Stimulated activated CD8-positive, alpha-beta memory T cell treated with anti-CD3 and anti-CD28 coated beads, Interleukin-7, amount 100 ng/mL, for 4 hours (primary cell): ENCODE measurements at places on chromosomes 7 and 10.
A peak's percentile ranks its signal among the peaks of the same experiment; 100 is the strongest.

DNA sequence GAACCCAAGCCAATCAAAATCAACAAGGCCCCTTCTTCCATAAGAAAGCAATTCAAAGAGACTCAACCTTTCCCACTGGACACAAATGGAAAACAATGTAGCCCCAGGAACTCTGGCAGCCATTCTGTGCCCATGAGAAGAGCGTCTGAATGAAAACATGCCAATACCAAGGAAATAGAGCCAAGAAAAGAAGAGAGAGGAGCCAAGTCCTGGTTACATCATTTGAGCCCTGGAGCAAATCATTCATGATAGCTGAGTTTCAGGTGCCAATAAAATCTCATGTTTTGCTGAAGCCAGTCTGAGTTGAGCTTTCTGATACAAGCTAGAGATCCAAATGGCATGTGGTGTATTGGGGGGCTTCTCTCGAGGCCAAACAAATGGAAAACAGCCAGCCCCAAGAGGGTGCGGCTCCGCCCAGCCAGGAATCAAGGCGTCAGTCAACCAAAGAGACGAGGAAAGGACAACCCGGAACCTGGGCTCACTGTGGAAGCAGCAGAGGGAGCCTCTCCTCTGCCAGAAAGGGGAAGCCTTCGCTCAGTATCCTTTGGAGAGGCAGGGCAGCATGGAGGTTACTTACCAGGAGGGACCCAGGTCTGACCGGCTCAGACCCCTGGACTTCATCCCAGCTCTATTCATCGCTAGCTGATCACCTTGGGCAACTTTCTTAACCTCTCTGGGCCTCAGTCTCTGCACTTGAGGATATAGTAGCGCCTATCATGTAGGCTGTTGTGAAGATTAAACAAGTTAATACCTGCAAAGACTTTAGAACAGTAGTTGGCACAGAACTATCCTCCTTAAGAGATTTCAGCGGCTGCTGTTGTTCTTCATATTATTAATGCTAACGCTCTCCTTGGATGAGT lies 61.8 kb downstream of the OAT start:
- no peak for DNase-seq

GRCh38 chr7:80563561-80564327 lies 51.9 kb upstream of the GNAT3 start:
- no peak for DNase-seq

DNA sequence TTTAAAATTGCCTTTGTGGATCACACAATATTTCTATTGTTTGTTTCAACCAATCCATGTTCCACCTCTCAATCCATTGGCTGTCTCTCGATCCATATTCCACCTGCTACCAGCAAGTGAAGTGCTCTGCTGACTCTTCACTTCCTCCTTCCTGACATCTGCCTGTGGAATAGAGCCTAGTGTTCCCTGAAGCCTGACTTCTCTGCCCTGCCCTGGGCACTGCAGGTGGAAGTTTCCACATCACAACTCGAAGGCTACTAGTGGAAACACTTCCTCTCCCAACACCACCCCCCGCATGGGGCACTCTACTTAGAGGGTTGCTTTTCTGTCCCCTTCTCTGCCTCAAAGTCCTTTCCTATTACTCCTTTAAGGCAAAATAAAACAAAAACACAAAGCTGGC lies 563.8 kb upstream of the IGFBP3 start:
- DNase-seq = no peak

GRCh38 chr10:92130622-92131274 lies 160.1 kb downstream of the CPEB3 start:
- no peak for DNase-seq

- no peak for DNase-seq
Observed at GRCh38 chr10:75102830-75103673, 8.4 kb upstream of the SAMD8 start.

- no peak for DNase-seq
Observed at GRCh38 chr7:36661135-36661840, 63.0 kb downstream of the AOAH start.

DNA sequence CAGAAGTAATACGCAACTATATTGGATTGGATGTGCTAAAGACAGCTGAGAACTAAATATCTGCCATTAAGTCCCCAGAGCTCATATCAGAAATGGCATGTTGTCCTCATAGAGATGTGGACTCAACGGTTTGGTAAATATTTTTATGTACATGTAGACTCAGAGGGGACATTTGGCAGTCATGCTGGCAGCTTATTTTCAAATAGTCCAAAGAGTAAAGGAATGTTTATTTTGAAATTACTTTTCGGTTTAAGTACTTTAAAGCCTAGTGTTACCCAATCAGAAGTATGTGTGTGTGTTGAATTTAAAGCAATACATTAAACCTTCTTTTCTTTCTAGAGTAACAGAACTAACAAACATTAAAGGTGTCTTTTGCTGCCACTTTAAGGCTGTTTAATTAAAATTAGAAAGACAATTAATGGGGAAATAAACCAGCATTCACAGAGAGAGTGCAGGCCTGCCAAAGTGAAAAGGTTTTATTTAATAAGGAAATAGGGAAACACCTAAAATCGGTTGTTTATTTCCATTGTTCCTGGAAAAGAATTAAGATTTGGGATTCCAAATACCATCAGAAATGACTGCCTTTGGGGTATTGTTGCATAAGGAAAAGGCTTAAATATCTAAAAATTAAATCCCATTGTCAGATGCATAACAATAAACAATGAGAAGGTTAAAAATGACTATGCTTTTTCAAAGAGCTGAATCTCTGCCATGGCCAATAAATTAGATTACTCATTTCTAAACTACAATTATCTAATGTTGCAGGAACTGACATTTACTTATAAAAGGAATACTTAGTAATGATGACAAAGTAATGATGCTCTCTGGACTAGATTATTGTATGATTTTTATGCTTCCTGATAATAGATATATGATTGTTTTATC lies 113.4 kb upstream of the AHR start:
- DNase-seq = no peak

DNA sequence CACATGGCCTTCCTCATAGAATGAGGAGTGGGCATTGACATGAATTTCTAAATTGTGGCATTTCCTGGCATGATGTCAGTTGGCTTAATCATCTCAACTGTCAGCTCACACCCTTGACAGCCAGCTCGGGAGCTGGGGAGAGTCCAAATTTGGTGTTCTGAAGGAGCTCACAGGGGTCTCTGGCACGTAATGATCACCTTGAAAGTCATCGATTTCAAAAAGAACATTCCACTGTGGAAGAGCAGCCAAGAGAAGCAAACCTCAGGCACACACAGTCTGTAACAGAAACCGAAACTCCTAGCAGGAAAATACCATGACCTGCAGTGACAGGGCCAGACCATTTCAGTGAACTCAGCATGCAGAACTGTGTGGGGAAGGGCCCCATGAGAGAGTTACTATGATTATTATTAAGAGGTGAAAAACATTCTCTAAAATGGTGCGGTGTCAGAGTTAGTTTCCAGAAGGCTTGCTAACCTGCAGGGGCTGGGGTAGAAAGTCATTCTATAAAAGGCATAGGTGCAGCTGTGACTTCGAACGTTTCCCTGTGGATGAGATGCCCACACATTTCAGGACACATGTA lies 26.4 kb upstream of the KLF6 start:
- DNase-seq = peak; percentile 24
